Right atrium auricular region (tissue), 2 donors: ENCODE measurements at places on chromosomes 2 and 18. TPM values are rescaled to one million over a fixed set of nuclear protein-coding genes. Genes with fewer than 3 reads are reported as not detected.

Gene TSPYL6
- total RNA-seq = not detected

DNA sequence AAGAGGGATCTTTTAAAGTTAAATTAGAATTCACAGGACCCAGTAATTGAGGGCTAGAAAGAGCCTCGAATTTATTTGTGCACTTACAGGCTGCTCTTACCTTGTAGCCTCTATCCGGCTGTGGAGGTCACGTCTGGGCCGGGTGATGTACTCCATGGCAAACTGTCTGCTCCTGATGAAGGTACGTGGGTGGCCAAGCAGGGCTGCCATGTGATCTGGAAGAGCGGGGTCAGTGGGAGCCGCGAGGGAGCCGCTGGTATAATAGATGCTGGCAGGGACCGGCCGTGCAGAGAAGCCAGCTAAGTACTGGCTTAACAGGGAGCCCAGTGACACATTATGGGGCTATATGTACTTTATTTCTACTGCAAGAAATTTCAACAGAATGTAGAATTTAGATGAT is 59.2 kb downstream of the ADI1 start:
- no peak for DNase-seq

DNA sequence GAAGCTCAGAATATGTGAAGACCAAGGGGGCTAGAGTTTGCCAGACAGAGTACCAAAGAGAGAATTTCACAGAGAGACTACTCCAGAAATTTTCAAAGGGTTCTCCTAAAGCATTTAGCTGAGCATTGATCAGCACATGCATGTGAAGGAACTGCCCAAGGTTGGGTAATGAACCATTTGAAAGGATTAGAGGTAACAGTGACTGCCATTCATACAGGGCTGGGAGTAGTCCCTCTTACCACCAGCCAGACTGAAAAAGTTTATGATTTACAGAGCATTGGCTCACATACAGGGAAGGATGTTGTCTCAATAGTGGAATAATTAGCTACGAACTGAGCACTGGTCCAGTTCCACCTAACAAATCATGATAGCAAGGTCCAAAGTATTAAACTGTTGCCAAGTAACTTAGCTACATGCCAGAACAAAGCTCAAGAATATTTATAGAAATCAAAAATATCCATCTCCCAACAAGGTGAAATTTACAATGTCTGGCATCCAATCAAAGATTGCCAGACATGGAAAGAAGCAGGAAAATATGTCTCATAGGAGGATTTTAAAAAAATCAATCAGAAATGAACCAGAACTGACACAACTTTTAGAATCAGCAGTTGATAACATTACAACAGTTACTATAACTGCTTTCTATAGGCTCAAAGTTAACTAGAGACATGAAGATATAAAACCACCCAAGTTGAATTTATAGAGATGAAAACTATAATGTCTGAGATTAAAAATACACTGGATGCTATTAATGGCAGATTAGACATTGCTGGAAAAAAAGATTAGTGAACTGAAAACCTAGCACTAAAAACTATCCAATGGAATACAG is 25.7 kb upstream of the RNF103 start:
- DNase-seq = no peak

Gene APCDD1
- 53.3 TPM for total RNA-seq

Gene ANKRD30BL
- not detected for total RNA-seq

GRCh38 chr2:75100801-75101151 is 98.5 kb downstream of the TACR1 start:
- no peak for DNase-seq

DNA sequence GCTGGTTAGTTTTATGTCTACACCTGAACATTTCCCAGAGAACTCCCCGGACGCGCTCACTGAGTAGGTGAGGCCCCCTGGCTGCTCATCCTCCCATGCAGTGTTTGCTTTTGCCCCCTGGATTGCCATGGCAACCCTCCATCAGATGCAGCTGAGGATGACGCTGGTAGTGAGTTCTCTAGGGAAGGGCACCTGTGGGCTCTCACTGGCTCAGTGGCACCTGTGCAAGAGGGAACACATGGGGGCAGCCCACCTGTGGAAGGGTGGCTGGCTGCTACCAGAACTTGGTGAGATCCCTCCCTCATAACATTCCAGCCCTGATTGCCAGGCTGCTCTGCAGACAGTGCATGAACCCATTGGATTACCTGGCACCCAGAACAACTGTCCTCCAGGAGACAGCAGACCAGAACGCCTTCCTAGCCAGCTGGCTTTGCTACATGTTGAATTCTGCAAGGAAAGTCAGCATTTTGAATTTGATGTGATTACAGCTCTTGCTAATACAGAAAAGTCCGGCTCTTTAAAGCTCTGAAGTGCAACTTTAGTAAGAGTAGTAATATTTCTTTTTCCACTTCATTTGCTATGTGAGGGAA is 21.7 kb downstream of the COA5 start:
- peak; percentile 53 for DNase-seq

DNA sequence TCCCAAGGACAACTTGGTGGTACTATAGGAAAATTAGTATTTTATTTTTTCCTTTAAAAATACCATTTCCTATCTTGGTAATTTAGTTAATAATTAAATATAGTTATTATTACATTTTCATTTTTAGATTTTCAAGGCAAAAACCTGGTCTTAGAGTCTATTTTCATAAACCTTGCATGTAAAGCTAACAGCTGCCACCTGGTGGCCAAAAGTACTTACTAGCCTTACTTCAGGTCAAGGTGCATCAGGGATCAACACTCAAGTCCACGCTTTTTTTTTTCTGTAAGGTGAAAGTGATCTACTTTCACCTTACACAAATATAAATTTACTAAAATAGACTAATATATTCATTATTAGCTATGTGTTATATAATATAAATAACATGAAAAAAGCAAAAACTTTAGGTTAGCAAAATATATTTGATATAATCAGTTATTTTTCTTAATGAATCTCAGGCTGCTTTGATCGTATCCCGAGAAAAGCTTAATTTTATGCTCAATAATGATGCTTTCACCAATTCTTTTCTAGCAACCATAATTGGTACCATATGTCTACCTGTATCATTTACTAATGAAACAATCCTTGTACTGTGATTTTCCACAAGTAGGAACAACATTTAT is 62.5 kb downstream of the RELCH start:
- peak; percentile 82 for DNase-seq
